ENCODE measurements at places on chromosomes 12 and 14.

GRCh38 chr14:48401321-48401720 lies 725.9 kb upstream of the MDGA2 start:
- no peak for DNase-seq

- DNase-seq, result no peak
Observed at GRCh38 chr14:61498811-61499210, 177.4 kb downstream of the PRKCH start.

DNA sequence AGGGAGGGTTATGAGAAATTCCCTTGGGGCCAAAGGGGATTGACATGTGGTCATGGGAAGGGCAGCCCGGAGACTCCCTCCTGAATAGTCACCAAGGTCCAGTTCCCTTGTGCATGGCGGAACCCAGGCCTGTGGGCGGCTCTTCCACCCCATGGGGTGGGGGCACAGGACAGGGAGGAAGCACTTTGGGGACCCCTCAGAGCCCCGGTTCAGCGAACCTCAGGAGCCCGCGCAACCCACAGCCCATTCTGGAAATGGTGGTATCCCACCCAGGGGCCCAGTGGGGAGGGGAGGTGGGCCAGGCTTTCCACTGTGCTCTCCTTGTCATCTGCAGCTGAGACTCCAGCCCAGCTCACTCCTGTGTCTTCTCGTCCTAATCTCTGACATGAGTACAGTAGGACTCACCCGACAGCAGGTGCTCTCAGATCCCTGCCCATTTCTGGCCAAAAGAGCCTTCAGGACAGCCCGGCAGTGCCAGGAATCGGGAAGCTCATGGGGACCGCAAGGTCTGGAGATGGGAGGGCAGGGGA lies 255.2 kb upstream of the SFSWAP start:
- DNase-seq, result no peak

DNA sequence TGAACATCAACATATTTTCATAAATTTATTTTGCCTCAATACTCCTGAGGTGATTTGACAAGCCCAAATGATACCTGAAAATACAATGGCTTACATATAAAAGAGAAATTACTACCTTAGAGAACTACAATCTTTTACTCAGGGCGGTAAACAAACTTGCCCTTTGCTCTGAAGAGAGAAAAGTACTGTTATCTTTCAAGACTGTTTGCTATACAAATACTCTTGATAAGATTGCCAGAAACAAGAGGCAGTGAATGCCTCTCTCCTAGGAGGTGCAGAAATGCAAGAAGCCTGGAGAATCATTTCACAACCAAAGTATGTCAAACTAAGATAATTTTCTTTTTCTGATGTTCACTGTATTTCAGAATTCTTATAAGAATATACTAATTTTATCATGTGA lies 160.3 kb downstream of the ALX1 start:
- DNase-seq, result no peak
